ENCODE measurements at places on chromosomes 6 and 20.

DNA sequence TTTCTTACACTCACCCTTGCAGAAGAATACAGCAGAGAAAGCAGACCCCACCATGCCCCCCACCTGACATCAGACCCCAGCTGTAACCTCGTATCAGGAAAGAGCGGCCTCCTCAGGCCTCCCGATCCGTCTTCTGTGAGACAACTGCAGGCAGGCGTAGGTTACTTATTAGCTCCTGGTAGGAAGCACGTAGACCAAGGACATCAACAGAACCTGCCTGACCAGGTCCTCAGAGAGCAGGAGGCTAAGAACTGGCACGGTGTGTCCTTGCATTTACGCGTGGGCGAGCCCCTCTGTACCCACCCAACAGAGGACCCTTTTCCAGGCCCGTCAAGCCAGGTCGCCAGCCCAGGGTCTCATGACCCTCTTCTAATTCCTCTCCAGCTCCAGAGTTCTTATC is 51.0 kb downstream of the ABHD12 start:
- DNase-seq: no peak

DNA sequence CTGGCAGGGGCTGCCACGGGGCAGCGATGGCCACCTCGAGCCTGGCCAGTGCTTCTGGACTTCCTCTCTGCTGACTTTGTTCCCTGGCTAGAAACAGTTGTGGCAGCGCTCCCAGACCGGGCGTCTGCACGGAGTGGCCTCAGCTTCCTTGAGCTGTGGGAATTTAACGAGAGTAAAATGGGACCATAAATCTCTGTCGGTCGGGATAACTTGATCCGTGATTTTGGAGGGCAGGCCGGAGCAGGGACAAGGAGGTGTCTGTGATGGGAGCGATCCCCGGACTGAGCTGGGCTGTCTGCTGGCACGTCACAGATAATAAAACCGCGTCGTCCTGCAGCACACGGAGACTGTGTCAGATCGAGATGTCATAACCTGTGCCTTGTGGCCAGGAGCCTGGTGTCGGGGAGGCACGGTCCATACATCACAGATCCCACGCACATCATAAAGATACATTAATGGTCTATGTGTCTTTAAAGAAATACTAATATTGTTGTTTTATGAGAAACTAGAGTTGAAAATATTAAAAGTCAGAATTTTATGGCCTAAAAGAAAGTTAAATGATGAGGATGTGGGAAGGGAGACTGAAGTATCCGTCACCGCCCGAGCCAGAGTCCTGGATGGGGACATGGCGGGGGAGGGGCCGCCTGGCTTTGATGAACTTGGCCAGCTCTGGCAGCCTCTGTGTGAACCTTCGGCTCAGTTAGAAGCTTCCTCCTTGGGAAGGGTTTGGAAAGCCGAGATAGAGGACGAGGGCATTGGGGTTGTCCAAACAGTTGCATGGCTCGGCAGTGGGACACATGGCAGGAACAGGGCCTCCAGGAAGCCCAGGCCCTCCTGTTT is 6.5 kb upstream of the RBBP8NL start:
- DNase-seq: no peak

- DNase-seq: no peak
Observed at GRCh38 chr6:22848121-22848520, 278.8 kb downstream of the HDGFL1 start.

GRCh38 chr20:60901831-60902230 is 350.2 kb upstream of the CDH4 start:
- DNase-seq: no peak

DNA sequence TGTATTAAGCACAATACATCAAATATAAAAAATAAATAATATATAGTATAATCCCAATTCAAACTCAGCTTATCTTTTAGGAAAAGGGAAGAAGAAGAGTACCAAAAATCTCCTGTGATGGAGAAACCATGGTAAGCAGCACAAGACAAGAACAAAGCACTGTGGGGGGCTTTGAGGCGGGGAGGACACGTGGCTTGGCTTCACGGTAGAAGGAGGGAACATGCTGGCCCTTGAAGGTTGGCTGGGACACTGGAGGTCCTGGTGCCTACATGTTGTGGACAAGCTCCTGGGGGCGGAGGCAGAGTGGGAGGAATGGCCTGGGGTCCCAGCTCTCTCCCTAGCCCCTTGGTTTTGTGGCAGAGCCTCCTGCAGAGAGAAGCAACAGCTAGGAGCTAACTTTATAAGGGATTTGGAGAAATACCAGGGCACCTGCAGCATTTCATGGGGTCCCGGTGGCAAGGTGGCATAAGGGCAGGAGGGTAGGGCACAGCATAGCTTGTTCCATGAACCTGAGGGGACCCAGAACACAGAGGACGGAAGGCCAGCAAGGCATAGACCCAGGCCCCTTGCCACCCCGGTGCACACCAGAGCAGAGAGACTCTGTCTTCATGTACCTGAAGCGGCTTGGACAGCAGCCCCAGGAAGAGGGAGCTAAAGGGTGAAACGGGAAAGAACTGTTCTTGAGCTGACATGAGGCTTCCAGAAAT is 72.0 kb downstream of the LY86 start:
- DNase-seq: no peak

GRCh38 chr20:33600981-33601380 is 61.1 kb upstream of the C20orf144 start:
- DNase-seq: no peak

DNA sequence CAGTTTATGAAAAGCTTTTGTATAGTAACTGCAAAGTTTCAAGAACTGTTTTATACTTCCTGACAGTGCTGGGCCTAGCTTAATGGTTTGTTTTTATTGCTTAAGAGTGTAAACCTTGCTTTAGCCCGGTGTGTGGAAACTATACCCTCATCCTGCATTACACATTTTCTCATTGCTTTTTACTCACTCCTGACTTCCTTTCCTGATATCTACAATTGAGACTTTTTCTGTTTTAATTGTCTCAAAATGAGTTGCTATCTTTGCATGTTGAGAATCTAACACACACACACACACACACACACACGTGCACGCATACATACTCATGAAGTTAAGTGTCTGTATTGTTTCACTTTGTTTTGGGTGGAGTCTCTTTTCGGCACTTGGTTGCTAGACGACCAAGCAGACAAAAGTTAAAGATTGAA is 16.7 kb downstream of the BMP2 start:
- no peak for DNase-seq

GRCh38 chr6:11366934-11367637 is 134.6 kb upstream of the NEDD9 start:
- no peak for DNase-seq

GRCh38 chr6:96466147-96466863 is 55.3 kb upstream of the UFL1 start:
- DNase-seq: no peak

DNA sequence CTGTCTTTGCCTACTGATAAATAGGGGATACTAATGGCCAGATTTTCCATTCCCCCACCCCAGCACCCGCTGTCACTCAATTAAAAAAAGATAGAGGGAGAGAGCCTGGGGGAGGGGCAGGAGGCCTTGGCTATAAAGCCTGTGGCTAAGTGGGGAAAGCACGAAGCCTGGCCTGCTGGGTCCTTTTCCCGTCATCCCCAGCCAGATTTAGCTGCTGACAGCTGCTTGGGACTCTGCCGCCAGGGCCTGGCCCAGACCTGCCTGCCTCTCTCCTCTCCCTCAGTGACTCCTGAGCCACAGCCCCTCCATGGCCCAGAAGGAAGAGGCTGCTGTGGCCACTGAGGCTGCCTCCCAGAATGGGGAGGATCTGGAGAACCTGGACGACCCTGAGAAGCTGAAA is at the start of gene APOBEC2:
Gene APOBEC2, plus strand, starts transcription at position 162 of the 400 bp plus-strand sequence. Its CDS starts 146 bp downstream, at position 308.
- no peak for DNase-seq

DNA sequence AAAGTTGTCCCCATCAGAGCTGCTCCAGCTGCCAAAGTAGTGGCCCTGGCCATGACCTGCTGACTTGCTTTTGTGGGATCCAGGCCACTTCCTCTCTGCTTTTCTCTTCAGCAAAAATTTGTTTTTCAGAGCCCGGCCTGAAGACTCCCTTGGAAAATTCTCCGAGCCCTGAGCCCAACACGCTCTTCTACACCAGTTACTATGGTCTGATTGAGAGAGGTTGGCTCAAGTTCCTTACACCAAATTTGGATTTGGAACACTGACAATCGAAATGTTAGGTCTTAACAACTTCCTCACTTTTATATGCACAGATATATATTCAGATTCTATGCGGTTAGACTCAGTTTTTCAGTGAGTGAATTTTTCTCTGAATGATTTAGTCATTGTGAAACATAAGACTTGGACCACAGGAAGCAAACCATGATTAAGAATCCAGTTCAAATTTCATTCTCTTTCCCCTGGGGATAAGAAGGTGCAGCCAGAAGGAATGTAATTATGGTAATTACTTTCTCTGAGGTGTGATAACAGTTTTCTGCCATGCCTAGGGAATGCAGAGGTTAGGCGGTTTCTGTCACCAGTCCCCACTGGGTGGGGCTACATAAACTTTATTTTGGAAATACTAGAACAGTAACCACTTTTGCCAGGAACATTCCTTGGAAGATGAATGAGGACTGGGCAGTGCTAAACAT is 365.2 kb downstream of the SYNE1 start:
- DNase-seq: no peak

GRCh38 chr6:80094017-80094416 is 12.5 kb upstream of the BCKDHB start:
- DNase-seq: no peak

GRCh38 chr6:135921188-135921587 is 69.7 kb downstream of the PDE7B start:
- no peak for DNase-seq

DNA sequence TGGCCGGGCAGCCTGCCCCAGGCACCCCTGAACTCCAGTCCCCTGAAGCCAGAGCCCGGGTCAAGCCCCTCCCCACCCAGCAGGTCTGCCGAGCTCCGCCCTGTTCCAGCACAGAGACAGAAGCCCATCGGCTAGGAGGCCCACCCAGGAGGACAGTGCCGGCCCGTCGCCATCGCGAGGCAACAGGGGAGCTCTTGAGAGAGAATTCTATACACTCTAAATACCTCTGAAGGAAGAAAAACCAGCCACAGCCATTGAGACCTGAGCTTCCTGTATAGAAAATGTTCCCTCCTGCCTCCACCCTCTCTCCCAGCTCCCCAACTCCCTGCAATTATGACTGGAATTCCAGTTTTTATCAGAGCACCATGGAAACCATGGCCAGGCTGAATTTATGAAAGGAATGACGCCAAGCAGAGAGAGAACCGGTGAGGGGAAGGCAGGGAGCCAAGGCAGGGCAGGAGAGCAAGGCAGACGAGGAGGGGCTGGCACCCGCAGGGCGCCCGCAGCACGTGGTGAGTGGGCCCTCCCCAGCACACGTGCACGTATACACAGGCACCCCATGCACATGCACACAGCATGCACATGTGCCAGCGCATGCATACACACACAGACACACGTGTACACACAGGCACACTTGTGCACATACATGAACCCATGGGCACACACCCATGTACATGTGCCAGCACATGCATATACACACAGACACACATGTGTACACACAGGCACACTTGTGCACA is 27.6 kb upstream of the MRGBP start:
- no peak for DNase-seq

DNA sequence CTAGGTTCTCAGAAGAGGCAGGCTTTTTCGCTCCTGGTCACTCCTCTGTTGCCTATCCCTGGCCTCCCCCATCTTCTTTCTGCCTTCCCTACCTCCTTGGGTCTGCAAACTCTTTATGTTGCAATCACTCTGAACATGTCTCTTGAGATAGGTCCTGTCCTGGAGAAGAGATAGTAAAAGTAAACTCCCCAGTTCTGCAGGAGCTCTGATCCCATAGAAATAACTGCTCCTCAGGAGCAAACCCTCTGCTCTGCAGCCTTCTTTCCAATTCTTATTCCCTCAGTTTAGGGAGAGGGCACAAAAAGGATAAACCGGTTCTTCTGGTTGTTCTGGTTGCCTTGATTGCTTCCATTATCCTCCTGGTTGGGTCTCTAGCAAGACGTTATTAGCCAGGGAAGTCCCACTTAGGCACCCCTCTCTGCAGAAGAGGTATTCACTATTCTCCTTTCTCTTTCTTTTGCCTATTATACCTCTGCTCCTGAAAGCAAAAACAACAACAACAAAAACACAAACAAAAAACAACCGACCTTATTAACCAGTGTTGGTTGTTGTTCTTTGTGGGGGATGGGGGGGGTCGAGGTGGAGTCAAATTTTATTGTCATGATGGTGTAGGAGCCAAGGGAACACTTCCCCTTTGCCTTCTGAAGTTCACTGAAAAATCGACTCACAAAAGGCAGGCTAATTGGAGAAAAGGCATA is 973 bp downstream of the TRIM38 start:
- no peak for DNase-seq

DNA sequence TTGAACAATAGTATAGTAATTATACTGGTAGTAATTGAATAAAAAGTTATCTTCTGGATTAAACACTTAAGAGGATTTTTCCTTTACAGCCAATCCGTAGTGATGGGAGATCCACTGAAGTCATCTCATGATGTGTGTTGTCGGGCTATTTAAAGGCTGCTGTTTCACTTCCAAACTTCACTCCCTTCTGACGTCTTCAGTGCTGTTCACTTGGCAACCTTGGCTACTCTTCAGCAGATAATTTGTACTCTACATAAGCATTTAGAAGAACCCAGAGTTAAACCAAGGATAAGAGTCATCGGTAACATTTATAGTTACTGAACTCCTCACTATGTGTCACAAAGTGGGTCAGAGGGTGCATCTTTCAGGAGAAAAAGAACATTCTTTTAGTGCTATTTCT is 179.1 kb upstream of the EYA4 start:
- DNase-seq: no peak

DNA sequence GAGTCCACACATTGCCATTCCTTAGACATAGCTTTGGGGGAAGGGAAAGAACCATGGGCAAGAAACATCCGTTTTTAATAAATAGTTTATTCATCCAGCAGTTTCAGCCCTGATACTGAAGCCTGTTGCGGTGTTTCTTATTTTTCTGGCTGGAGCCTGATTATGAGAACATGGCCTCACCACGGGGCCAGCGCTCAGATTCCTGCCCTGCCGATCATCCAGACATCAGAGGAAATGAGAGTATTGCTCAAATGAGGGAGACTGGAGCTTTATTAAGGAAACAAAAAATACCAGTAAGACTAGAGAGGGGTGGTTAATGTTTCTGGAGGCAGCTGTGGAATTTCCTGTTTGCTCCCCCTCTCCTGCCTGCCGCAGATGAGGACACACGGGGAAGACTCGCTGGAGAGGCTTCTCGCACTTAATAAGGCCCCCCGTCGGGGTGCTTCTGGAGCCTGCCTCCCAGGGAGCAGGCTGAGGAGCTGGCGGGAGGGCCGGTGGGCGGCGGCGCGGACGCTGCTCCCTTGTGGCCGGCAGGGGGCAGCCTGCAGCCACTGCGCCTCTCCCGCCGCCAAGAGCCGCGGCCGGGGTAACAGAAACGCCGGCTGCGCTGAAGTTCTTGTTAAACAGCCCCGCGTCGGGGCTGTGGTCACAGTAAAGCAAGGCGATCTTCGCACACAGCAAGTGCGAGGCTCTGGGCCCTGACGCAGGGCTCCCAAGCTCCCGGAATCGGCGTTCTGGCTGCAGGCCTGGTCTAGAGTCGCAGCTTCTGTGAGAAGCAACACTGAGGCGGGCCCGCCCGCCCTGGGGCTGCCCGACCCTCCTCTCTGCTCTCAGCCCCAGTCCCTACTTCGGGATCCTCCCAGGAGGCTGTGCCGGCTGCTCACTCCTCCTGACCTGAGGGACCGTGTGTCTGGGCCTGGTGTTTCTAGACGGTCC is 17.5 kb downstream of the LEMD2 start:
- peak; percentile 47 for DNase-seq

Measured in stimulated activated CD4-positive, alpha-beta T cell treated with anti-CD3 and anti-CD28 coated beads, Interleukin-12 subunit alpha, Interleukin-12 subunit beta, amount 100 ng/mL, for 24 hours (primary cell).